ENCODE measurements at places on chromosomes 11 and 22.

GRCh38 chr22:39241794-39242594, 2.8 kb downstream of the PDGFB start:
- no peak for DNase-seq

GRCh38 chr11:116193321-116194131, 579.3 kb downstream of the BUD13 start:
- no peak for DNase-seq

DNA sequence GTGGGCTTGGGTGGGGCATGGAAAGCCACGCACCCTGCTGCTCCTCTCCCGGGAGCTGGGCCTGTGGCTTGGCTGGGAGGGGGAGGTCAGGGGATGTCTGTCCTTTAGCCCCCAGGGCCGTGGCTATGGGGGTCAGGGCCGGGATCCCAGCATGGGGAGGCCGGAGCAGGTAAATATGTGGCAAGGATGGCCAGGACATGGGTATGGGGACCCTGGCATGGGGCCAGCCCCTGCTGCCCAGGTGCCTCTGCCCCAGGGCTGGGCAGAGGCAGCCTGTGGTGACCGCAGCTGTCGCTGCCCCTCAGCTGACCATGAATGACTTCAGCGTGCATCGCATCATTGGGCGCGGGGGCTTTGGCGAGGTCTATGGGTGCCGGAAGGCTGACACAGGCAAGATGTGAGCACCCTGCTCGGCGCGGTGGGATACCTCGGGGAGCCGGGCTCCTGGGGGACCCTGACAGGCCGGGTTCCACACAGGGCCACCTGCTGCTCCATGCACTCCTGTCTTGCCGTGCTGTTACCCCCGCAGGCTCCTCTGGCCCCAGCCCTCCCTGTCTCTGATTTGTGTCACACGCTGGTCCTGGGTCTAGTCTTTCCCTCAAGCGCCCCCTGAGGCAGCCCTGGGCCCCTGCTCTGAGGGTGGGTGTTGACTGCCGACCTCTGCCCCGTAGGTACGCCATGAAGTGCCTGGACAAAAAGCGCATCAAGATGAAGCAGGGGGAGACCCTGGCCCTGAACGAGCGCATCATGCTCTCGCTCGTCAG, 8.1 kb upstream of the ANKRD13D start:
- no peak for DNase-seq

GRCh38 chr11:121095561-121095960, 5.5 kb upstream of the TECTA start:
- no peak for DNase-seq

- no peak for DNase-seq
Measured at GRCh38 chr11:102470251-102470650, 17.7 kb upstream of the TMEM123 start.

GRCh38 chr11:2103668-2104523, 35.3 kb downstream of the IGF2 start:
- no peak for DNase-seq

DNA sequence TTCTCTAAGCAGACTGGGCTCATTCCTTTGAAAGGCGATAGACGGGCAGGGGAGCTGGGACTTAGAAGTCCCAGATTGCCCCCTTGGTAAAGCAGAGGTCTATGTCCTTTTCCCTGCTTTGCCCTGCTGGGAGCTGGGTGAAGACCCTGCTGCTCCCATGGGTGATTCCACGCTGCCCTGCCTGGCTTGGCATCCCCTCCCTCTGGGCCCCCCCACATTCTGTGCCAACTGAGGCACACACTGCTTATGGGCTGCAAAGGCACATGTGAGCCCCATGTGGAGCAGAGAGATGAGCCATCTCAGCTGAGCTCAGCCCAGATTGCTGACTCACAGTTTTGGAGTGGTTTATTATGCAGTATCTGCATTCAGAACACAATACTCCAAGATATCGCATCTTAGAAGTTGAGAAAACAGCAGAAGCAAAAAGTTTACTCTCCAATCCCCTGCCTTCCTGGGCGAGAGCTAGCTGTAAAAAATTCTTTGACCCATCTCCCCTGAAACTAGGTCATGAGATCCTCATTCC, 127.2 kb downstream of the ST3GAL4 start:
- no peak for DNase-seq

- no peak for DNase-seq
Measured at GRCh38 chr22:50056214-50056972, 1.7 kb downstream of the TTLL8 start.

- DNase-seq = no peak
Measured at GRCh38 chr11:58285483-58286040, 17.5 kb upstream of the OR10W1 start.

DNA sequence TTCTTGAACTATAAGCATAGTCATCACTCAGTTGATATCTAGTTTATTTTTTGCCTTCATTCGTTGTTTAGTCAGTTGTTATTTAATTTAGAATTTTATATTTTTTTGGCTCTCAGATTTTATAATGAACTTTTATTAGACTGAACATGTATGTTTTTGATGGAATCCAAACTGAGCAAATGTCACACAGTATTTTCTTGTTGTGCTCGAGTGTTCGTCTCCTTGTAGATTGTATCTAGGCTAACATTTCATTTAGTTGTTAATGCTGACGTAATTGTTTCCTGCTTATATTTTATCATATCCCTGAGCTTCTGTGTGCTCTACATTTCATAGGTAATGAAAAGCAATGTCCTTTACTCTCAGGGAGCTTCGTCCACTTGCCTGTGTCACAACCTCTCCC, 286.2 kb downstream of the TMEM135 start:
- no peak for DNase-seq

- no peak for DNase-seq
Measured at GRCh38 chr11:69267395-69267805, 26.6 kb upstream of the MYEOV start.

GRCh38 chr11:31798554-31799434, 12.3 kb downstream of the PAX6 start:
- no peak for DNase-seq

- no peak for DNase-seq
Measured at GRCh38 chr11:126892756-126893155, 107.8 kb downstream of the KIRREL3 start.

DNA sequence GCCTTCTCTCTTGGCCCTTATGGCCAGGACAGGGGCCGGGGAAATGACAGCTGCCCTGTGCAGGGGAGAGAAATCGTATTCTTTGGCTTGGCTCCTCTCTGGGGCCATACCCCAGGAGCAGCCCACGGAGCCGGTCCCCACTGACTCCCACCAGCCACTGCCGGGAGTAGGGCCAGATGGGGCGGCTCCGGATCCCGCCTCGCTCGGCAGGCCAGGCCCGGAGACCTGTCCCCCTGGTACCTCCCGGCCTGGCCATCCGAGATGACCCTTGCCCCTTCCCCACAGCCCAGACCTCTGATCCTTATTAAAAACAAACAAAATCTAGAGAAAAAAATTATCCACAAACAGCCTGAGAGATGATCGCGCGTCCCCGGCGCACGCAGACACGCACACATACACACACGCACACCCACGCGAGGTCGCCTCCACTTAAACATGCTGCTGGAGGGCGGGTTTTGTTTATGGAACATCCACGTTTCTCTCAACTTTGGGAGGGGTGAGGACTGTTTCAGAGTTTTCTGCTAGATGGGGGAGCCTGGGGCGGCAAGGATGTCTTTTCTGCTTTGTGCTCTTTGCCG, 59.1 kb downstream of the IGLL1 start:
- no peak for DNase-seq

DNA sequence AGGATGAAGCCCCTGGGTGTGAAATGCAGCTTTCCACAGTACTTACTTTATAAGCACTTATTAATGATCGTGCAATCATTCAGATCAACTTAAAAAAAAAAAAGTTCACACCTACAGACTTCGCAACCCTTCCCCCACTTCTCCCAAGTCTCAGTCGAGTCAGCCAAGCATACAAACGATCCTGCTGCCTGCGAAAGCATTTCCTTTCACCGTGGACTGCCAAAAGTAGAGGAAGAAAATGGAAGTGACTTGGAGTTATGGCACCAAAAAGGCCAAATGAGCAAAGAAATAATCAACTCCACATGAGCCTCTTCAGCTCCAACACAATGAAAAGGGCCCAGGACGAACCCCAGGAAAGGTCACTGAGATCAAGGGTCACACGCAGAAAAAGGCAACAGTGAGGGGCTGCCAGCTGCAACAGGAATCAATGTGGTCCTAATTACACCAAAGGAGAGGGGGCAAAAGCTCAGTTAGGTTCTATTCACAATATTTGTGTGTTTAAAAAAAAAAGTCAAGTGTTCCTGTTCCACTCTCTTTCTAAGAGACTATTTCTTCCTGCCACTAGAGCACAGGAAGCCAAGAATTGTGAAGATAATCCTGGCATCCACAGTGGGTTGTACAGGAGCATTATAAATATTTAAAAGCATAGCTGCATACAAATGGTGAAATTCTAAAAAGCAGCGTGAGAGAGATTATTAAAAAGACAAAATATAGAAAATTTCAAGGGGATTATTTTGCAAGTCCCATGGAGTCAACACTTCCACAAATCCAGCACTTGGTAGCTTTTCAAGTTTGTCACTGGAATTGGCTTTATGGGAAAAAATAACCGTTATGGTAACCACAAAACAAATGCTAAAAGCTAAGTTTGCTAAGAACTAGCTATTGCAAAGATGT, 28.4 kb downstream of the CDON start:
- no peak for DNase-seq

GRCh38 chr22:19717691-19718455, 3.6 kb downstream of the SEPTIN5 start:
- DNase-seq = no peak

DNA sequence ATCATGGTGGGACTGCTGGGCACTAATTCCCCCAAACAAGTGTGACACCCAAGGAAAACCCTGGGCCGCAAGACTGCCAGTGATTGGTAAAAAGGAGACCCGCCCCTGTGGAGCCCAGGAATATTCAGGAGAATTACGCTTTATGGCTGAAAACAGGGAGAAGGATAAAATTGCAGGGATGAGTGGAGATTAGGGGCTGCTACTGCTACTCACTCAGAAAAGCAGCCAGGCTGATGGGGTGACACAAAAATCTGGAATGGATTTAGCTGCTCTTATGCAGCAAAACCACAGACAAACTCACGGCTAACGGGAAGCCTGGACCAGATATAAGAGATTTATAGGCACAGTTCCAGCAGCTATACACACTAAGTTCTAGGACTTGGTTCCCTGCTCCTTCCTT, 4.4 kb upstream of the FBXO3 start:
- DNase-seq = no peak

DNA sequence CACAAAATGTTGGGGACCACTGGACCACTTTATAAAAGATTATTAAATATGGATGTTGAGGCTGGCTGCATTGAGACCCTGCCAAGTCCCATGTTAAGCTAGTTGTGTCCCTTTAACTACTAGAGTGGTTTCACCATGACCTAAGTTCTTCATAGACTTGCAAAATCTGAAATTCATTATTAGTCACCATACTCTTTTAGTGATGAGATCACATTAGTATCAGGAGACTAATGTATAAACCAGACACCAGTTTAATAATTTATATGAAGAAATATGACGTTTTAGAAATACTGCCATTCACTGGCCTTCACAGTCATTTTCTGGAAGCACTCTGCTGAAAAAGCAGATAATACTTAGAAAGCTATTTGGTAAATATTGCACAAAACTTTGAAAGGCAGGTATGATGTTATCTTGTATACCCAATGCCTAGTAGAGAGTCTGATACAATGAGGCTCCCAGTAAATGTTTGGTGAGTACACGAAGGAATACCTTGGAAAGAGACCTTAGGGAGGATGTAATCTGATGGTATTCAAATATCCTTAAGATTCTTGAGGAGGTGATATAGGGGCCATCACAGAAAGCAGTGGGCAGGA, 728.2 kb upstream of the ANO5 start:
- DNase-seq = no peak

DNA sequence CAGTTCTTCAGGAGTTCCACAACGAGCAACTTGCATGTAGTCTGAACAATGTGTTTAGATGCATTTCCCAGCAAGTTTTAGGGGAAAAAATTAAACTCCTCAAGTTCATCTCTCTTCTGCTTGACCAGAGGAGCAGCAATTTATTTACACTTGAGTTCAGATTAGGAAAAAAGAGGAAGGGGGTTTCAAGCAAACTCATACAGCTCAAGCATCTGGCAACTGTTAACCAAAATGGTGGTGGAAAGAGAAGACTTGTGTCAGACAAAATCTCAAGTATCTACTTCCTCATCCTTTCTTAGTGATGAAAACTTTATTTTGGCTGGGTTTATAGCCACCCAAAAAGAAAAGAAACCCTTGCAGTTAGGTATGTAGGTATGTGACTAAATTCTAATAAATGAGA, 29.1 kb upstream of the PICALM start:
- no peak for DNase-seq

- DNase-seq = no peak
Measured at GRCh38 chr22:27318516-27318915, 483.0 kb downstream of the MN1 start.

DNA sequence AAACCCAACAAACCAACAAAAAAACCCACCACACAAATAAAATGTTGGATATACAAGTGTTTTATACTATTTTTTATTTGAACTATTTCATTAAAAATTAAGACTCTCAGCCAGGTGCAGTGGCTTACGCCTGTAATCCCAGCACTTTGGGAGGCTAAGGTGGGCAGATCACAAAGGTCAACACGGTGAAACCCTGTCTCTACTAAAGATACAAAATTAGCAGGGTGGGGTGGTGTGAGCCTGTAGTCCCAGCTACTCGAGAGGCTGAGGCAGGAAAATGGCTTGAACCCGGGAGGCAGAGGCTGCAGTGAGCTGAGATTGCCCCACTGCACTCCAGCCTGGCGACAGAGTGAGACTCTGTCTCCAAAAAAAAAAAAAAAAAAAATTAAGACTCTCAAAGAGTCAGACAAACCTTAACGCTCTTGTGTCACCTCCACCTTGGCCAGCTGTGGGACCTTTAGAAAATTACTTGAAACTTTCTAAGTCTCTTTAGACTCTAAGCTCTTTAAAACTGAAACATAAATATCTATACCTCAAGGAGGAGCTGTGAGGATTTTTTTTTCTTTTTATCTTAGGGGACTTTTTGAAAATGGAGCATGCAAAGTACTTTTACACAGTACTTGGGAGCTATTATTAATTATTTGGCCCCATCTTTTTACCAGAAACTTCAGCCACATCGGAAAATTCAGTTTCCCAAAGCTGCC, 68.4 kb upstream of the CLNS1A start:
- DNase-seq = no peak

DNA sequence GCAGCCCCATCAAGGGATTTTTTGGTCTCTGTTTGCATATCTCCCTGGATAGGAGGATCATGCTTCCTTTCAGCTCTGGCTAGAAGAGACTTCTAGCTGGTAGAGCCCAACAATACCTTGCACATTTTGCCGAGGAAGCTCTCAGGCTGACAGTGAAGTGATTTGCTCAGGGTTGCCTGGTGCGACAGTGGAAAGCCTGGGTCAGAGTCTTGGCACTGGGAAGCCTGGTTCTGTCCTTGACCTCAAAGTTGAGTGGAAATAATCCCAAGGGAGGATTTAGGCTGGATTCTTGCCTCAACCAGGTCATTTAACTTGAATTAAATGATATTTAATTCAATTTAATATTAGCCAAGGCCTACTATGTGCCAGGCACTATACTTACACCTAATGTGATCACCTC, 24.4 kb upstream of the ALG8 start:
- no peak for DNase-seq

GRCh38 chr11:132636523-132636922, 895.8 kb downstream of the OPCML start:
- DNase-seq = no peak

All from Panc1 (cell line).